Stimulated activated CD8-positive, alpha-beta memory T cell treated with anti-CD3 and anti-CD28 coated beads, Interleukin-4, amount 100 ng/mL, for 4 hours (primary cell): ENCODE measurements at places on chromosomes 7 and 10.

DNA sequence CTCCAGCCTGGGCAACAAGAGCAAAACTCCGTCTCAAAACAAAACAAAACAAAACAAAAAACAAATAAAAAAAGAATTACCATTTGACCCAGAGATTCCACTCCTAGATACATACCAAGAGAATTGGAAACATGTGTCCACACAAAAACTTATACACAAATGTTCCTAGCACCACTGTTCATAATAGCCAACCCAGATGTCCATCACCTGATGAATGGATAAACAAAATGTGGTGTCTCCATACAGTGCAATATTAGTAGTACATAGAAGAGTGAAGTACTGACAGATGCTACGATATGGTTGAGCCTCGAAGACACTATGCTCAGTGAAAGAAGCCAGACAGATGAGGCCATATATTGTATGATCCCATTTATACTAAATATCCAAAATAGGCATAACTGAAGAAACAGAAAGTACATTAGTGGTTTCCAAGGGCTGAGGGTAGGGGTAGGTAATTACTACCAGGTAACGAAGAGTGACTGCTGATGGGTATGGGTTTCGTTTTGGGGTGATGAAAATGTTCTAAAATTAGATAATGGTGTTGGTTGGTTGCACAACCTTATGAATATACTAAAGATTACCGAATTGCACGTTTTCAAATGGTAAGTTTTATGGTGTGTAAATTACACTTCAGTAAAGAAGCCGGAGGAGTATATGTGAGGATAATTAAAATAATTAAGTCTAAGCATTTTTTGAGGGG lies 20.0 kb downstream of the MYO1G start:
- no peak for DNase-seq

DNA sequence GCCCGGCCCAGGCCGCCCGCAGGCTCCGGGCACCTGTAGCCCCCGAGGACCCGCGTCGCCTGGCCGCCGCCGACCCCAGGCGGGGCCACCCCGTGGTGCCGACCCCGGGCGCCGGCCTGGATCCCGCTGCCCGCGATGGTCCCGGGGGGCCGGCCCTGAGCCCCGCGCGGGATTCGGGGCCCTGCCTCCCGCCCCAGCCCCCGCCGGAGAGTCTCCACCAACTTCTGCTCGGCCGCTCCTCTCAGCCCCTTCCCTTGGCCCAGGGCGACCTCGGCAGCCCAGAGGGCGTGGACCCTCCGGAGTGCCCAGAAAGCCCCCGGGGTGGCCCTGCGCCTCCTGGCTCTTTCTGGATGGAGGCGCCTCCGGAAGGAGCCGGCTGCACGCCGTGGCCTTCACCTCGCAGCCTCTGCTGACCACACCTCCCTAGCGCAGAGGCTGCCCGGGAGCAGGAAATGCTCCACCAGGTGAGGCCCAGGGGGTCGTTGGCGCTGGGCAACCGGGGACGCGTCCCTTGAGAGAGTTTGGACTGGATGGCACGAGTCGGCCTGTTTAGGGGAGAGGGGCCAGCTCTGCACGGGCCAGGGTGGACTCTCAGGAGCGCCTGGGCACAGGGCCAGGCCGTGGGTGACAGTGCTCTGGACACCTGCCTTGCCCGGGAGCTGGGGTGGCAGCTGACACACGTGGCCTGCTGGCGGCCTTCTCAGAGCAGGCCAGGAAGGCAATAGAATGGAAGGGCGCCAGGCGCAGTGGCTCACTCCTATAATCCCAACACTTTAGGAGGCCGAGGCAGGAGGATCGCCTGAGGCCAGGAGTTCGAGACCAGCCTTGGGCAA lies 529 bp downstream of the ZNF853 start:
- no peak for DNase-seq

DNA sequence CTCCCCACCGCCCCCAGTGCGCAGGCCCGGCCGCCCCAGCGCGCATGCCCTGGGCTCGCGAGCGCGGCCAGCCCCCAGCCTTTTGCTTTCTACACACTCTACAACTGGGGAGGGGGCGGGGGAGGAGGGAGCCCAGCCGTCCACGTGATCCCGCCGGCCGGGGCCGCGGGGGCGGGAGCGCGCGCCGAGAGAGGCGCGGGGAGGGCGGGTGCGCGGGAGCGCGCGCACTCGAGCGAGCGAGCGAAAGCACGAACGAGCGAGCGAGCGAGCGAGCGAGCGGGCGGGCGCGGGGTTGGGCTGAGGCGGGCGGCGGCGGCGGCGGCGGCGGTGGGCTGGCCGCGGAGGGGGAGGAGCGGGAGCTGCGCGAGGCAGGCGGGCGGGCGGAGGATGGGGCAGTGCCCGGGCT lies at the start of gene AUTS2:
Gene AUTS2 (plus strand): TSS at position 395 of the 406 bp plus-strand sequence. CDS start 1,179 bp downstream, outside the sequence.
- DNase-seq, result peak; percentile 32

- DNase-seq, result no peak
These were observed 7.3 kb upstream of the ZNF777 start for GRCh38 chr7:149468208-149468607.

GRCh38 chr7:77837275-77837674 lies 38.7 kb downstream of the PHTF2 start:
- no peak for DNase-seq

- no peak for DNase-seq
These were observed 530.9 kb downstream of the PTPRN2 start for GRCh38 chr7:158056761-158057160.

GRCh38 chr10:92142512-92142911 lies 148.4 kb downstream of the CPEB3 start:
- DNase-seq, result no peak

DNA sequence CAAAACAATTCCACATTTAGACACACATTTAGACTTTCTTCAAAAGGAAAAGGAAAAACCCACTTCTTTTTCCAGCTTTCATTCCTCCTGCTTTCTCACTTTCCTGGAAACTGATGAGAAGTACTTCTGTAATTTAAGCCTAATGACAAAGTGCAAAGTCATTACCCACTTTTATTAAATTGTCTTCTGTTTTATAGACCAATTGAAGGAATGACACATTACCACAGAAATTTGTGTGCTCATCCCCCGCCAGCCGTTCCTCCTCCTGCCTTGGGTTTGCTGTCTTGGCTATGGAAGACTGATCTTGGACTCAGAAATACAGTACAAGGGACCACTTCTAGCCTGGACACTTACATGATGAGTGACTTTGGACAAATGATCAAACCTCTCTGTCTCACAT lies 717.8 kb downstream of the SORCS3 start:
- DNase-seq, result no peak

DNA sequence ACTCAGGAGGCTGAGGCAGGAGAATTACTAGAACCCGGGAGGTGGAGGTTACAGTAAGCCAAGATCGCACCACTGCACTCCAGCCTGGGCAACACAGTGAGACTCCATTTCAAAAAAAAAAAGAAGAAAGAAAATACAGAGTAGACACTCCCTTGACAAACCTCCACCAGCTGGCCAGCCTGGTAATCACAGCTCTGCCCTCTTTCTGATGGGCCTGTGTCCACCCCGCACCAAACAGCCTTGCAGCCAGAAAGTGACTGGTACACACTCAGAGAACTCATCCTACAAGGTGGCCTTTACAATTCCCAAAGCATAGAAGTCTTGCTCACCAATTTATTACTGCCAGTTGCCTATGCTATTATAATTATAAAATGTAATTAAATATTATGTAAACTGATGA lies 66.6 kb downstream of the COBL start:
- no peak for DNase-seq

GRCh38 chr7:107528461-107528860 lies 35.3 kb downstream of the COG5 start:
- DNase-seq, result no peak

- no peak for DNase-seq
These were observed 35.3 kb downstream of the BLNK start for GRCh38 chr10:96236090-96236478.

- DNase-seq, result no peak
These were observed 202.0 kb upstream of the MTPN start for GRCh38 chr7:136179154-136179553.

- no peak for DNase-seq
These were observed 100.4 kb upstream of the SEMA3D start for GRCh38 chr7:85287106-85287825.

GRCh38 chr10:74880041-74880440 lies 53.6 kb downstream of the KAT6B start:
- DNase-seq, result no peak

GRCh38 chr10:5840314-5841307 lies 27.4 kb upstream of the GDI2 start:
- no peak for DNase-seq

- DNase-seq, result no peak
These were observed 3.8 kb downstream of the ZNF655 start for GRCh38 chr7:99562114-99562784.

DNA sequence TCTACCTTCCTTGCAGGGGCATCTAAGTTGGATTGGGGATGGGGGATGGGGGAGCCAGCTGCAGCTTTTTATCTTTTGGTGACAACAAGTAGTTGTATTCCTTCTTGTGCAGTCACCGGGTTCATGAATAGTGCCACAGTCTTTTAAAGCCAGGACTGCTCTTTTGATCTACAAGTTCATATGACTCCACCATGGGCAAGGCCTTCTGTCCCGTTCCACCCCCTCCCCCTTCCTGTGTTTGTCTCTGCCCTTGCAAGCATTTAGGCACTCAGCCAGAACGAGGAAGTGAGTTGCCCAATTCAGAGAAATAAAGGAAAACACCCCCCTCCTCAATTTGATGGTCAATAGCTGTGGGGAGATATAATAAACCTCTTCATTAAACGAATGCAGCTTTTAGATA lies 44.8 kb upstream of the EGR2 start:
- no peak for DNase-seq

DNA sequence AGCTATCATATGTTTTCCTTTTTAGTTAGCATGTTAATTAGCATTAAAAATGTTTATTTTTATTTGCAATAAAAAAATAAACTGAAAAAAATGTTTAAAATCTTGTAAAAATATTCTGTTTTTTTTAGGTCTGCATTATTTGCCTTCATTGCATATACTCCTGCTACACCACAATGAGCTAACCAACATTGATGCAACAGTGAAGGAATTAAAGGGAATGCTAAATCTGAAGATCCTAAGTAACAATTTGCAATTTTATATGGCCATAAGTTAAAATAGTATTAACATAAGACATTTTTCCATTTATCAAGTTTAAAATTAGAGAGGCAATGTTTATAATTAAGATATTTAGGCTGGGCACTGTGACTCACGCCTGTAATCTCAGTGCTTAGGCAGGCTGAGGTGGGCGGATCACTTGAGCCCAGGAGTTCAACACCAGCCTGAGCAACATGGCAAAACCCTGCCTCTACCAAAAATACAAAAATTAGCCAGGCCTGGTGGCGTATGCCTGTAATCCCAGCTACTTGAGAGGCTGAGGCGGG lies 32.2 kb downstream of the LRRC72 start:
- DNase-seq, result no peak

- DNase-seq, result no peak
These were observed 192.3 kb upstream of the STK17A start for GRCh38 chr7:43390576-43390975.

GRCh38 chr10:34022195-34022594 lies 687.7 kb upstream of the NRP1 start:
- no peak for DNase-seq

- DNase-seq, result no peak
These were observed 253.6 kb upstream of the NPVF start for GRCh38 chr7:25481891-25482290.

DNA sequence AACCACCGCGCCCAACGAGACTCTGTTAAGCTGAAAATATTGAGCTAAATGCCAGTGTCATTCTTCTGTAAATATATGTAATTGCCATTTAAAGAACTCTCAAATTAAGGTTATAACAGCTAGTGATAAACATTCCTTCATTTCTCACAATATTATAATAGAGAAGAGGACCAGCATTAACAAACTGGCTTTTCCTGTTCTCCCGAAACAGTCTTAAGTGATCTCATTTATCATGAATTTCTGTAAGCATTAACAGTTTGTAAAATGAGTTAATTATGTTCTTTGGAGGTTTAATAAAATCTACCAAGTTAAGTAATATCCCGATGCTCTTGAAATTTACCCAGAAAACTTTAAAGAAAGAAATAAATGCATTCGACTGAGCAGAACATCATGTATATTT lies 352.8 kb downstream of the KCNMA1 start:
- no peak for DNase-seq

GRCh38 chr10:131875501-131875900 lies 25.3 kb upstream of the PPP2R2D start:
- no peak for DNase-seq

DNA sequence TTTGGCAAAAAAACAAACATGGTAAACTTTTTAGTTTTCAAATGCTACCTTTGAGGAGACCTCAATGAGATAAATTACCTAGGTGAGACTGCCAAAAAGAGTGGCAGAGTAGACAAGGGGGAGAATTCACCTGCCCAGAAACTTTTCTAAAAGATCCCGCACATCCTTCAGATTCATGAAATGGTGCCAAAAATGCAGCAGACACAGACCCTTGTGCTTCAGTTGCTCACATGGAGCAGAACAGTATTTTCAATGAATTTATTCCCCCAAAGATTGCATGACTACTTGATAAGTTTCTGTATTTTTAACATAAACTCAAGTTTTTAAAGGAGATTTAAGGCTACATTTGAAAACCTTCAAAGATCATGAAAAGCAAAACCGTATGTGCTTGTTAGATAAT lies 270.0 kb downstream of the TRIL start:
- no peak for DNase-seq

- no peak for DNase-seq
These were observed 119.1 kb upstream of the FAM3C start for GRCh38 chr7:121515229-121515628.

GRCh38 chr7:28855538-28856217 lies 102.5 kb downstream of the TRIL start:
- no peak for DNase-seq

- DNase-seq, result no peak
These were observed 15.4 kb upstream of the TMEM243 start for GRCh38 chr7:87234949-87235348.

DNA sequence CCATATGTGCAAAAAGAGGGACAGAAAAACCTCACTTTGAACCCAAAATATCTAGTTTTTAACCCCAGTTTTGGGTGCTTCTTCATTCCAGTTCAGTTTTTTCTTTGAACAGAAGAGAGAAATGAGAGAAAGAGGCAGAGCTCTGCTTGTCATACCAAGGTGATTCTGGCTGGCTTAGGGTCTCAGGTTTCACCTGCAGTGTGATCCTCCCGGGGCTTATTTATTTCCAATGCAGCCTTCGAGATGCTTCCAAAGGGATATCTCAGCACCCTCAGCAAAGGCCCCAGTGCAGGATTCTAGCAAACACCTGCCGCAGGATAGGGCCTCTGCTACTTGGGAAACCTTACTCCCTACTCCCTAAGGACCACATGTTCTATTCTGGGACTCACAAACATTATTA lies 131.3 kb downstream of the WDR11 start:
- no peak for DNase-seq
